ENCODE measurements at places on chromosomes 2 and 18. TPM values are rescaled to one million over a fixed set of nuclear protein-coding genes. Genes with fewer than 3 reads are reported as not detected.

The CAPG gene
- total RNA-seq: 56.1 TPM

The FHOD3 gene
- total RNA-seq: 1.6 TPM

DNA sequence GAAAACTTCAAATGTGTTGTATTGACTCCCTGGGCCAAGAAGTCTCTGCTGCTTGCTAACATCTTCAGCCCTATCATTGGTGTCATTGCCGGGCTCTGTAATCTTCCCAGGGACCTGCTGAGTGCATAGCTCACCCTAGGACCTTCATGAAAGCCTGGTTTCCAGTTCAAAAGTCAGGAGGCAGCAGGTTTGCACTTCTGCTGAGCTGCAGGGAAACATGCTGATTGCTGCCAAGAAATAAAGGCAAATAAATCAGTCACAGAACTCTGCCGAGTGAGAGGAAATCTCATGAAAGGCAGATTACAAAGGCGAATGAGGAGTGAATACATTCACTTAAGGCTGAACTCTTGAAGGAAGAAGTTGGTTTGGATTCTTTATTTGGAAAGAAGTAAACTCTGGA is 1947.6 kb upstream of the CELF4 start:
- H3K27ac ChIP-seq: no peak overlapping the region
- DNase-seq: no peak
- no peaks in the 10 kb centered on the region for H3K27me3 ChIP-seq
- peaks cover 1% of the 10 kb centered on the region for H3K4me1 ChIP-seq
- H3K36me3 ChIP-seq: no peaks in the 10 kb centered on the region

GRCh38 chr2:226836548-226836885 is 663 bp downstream of the RHBDD1 start:
- H3K27ac ChIP-seq: peak overlapping the region; percentile 98
- peak overlapping the region; percentile 91 for H3K4me3 ChIP-seq
- DNase-seq: no peak
- peaks cover 14% of the 10 kb centered on the region for H3K4me1 ChIP-seq
- H3K27me3 ChIP-seq: no peaks in the 10 kb centered on the region

- H3K27ac ChIP-seq: no peak overlapping the region
- peaks cover 7% of the 10 kb centered on the region for H3K27me3 ChIP-seq
- no peaks in the 10 kb centered on the region for H3K36me3 ChIP-seq
Measured at GRCh38 chr18:77201506-77201905, 48.1 kb upstream of the GALR1 start.

- H3K4me3 ChIP-seq: no peak overlapping the region
- H3K4me1 ChIP-seq: no peaks in the 10 kb centered on the region
- H3K27ac ChIP-seq: no peak overlapping the region
- no peaks in the 10 kb centered on the region for H3K36me3 ChIP-seq
Measured at GRCh38 chr2:240917684-240918257, 11.6 kb downstream of the CROCC2 start.

- H3K36me3 ChIP-seq: no peaks in the 10 kb centered on the region
- H3K4me3 ChIP-seq: no peak overlapping the region
Measured at GRCh38 chr2:26580751-26581150, 60.4 kb downstream of the CIB4 start.

Measured in progenitor cell of endocrine pancreas (in vitro differentiated cells).